ENCODE measurements at places on chromosomes 7 and 10.
A peak's percentile ranks its signal among the peaks of the same experiment; 100 is the strongest.

GRCh38 chr7:83410989-83411591, 237.8 kb downstream of the SEMA3E start:
- DNase-seq, result peak; percentile 55

DNA sequence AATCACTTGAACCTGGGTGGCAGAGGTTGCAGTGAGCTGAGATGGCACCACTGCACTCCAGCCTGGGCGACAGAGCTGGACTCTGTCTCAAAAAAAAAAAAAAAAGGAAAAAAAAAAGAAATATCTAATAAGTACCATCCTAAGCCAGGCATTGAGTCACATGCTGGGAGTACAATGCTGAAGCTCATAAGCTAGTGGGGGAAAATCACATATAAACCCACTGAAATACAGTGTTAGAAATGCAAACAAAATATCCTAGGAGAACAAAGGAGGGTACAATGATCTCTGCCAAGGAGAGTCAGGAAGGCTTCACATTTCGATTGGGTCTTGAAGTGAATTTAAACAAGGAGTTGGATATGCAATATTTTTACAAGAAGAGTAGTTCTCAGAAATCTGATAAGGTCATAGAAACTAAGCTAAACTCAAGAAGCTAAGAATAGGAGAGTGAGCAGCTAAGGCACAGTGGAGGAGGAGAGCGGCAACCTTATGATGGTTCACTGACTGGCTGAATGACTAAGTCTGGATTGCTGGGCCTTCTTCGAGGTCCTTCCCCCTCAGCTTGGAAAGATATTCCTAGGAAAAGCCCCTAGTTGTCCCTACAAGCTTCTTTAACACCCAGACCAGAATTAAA, 115.5 kb downstream of the PHTF2 start:
- DNase-seq, result no peak

DNA sequence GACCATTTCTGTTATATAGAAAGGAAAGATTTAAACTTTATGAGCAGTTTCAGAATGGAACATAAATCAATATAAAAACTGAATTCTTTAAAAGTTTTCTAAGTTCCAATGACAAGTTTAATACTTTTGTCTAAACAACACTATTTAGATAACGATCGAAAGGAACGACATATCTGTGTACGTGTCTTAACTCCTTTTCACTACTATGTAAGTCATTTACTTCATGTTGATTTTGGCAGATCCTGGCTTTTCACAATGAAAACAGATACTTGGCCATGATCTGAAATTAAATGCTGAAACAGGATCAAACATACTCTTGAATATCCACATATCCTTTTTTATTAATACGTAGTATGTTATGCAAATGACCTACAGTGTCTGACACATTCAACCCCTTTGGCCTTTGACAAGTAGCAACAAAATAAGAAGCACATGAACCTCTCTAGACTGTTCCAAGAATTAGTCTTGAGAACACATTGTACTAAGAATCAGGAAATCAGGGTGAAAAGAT, 41.9 kb downstream of the RNLS start:
- peak; percentile 82 for DNase-seq

DNA sequence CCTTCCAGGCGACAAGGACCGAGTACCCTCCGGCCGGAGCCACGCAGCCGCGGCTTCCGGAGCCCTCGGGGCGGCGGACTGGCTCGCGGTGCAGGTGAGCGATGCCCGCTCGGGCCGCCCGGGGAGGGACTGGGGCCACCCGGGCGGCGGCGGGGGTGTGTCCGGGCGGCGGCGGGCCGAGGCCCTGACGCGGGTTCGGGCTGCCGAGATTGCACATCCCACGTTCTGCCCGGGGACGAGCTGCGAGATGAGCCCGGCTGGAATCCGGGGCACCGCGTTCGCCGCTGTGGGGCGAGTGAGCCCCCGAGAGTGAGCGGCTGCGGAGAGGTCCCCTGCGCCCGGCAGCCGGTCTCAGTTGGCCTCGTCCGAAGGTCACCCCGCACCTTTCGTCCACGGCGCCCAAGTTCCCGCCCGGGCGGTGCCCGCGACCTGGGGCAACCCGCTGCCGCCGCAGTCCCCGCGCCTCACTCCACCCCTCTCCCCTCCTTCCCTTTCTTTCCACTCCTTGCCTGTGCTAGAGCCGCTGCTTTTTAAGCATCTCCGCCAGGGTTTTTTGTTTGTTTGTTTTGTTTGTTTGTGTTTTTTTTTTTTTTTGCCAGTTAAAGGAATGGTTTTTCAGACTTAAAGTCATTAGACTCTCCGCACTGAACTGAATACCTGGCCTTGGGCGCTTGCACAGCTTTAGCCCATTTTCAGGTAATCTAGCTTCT, 515 bp downstream of the RALA start:
- no peak for DNase-seq

DNA sequence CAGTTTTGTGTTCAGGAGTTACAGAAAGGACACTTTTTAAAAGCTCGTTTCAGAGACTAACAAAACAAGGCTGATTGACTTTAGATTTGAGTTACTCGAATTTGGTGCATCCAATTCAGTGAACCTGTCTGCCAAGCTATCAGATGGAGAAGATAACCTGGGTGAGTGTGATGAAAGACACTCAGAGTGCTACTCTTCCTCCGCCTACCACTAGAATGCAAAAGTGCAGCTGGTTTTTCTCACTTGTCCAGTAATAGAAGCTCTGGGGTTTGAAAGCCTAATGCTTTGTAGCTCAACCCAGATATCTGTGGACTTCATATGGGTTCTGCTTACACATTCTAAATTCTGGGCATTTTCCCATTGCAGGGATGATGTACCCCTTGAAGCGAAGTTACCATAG, 82.8 kb upstream of the NPY start:
- no peak for DNase-seq

DNA sequence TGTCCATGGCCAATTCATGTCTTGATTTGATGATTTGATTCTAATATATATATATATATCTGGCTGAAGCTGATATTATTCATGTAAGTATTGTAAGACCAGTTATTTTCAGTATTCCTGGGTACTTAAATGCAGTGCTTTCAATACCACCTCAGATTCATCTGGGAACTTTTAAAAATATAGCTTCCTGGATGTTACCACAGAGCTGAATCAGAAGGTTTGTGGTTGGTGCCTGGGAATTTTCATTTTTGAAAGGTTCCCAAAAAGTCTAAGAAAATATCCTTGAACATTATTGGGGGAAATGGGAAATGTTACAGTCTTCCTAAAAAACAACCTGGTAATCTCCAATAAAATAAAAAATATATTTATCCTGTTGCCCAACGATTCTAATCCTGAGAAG, 10.7 kb upstream of the PPP3CB start:
- DNase-seq, result no peak

Data from fibroblast of the conjunctiva (primary cell).